ENCODE measurements at places on chromosomes 12 and 14. TPM values are rescaled to one million over a fixed set of nuclear protein-coding genes. Genes with fewer than 3 reads are reported as not detected.

- no peak overlapping the region for H3K4me3 ChIP-seq
- DNase-seq, result no peak
These were observed 220.3 kb downstream of the MON2 start for GRCh38 chr12:62686938-62687337.

The GAS2L3 gene
- 4.4 TPM for total RNA-seq

DNA sequence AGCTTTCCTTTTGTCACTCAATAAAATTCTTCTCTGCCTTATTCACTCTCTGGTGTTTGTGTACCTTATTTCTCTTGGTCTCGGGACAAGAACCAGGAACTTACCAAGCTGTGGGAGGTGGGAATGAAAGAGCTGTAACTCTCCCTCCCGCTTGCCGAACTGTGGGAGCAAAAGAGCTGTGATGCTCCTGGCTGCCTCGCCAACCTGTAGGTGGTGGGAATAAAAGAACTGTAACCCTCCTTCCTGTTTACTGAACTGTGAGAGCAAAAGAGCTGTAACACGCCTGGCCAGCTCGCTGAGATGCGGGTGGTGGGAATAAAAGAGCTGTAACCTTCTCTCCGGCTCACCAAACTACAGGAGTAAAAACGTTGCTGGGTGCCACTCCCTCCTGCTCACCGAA, 314.1 kb upstream of the LRIG3 start:
- H3K27ac ChIP-seq, result no peak overlapping the region
- H3K4me1 ChIP-seq, result no peaks in the 10 kb centered on the region
- H3K4me3 ChIP-seq, result no peak overlapping the region
- no peak for DNase-seq
- H3K27me3 ChIP-seq, result no peaks in the 10 kb centered on the region

The RIN3 gene
- 52.6 TPM for total RNA-seq

The HOTAIR gene
- not detected for total RNA-seq

DNA sequence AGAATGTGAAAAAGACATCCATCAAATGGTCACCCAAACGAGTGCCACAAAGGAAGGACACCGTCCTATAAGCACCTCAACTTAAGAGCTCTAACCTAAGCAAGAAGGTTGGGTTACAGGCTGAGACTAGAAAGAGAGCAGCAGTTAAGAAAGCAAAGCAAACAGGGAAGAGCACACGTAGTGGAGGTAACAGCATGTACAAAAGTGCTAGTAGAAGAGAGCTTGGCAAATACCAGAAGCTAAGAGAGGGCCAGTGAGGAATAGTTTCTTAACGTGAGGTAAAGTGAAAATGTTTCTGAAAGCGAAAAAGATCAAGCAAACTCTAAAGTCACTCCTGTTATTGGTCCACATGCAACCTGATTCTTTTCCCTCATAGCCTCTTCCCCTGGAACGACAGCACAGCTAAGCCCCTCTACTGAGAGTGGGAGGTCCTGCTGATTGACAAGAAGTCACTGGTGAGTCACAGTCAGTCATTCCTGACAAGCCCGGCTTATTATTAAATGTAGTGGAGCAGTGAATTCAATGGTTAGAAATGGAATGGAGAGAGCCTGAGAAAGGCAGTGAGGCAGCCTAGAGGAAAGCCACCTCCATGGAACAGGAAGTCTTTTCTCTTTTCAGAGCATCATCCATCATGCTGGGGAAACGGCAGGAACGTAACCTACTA, 204.4 kb downstream of the SLC25A21 start:
- no peak overlapping the region for H3K4me3 ChIP-seq
- H3K27ac ChIP-seq, result no peak overlapping the region
- no peaks in the 10 kb centered on the region for H3K36me3 ChIP-seq
- no peaks in the 10 kb centered on the region for H3K4me1 ChIP-seq
- no peak for DNase-seq
- H3K27me3 ChIP-seq, result no peaks in the 10 kb centered on the region

- peaks cover 4% of the 10 kb centered on the region for H3K27me3 ChIP-seq
- no peaks in the 10 kb centered on the region for H3K4me1 ChIP-seq
- H3K4me3 ChIP-seq, result no peak overlapping the region
- H3K27ac ChIP-seq, result no peak overlapping the region
- no peaks in the 10 kb centered on the region for H3K36me3 ChIP-seq
These were observed 84.2 kb upstream of the BMP4 start for GRCh38 chr14:54040846-54041245.

GRCh38 chr14:58068306-58068705, 83.7 kb downstream of the ARMH4 start:
- H3K36me3 ChIP-seq, result no peaks in the 10 kb centered on the region
- H3K4me3 ChIP-seq, result no peak overlapping the region
- H3K27me3 ChIP-seq, result peaks cover 4% of the 10 kb centered on the region
